LHCN-M2 (cell line): ENCODE measurements at places on chromosomes 6 and 20. TPM values are rescaled to one million over a fixed set of nuclear protein-coding genes. Genes with fewer than 3 reads are reported as not detected.

Gene SAMD3
- total RNA-seq = not detected in 2 replicates

Gene FOXO3
- total RNA-seq = 41.0 and 58.8 TPM in 2 replicates

Gene LGSN
- 0.11 TPM in 1 of 2 replicates, not detected in the other for total RNA-seq

Gene SAMD5
- total RNA-seq = 2.2 and 4.0 TPM in 2 replicates

Gene MYCT1
- 0.19 TPM in 1 of 2 replicates, not detected in the other for total RNA-seq

Gene KCNB1
- 0.19 and 0.40 TPM in 2 replicates for total RNA-seq

Gene TCP11
- total RNA-seq = 0.23 and 0.32 TPM in 2 replicates

Gene CST4
- not detected in 2 replicates for total RNA-seq

Gene PAX1
- total RNA-seq = not detected in 2 replicates

Gene MEI4
- total RNA-seq = not detected in 2 replicates

Gene SIGLEC1
- not detected in 2 replicates for total RNA-seq

Gene ARMC2
- 1.4 and 1.5 TPM in 2 replicates for total RNA-seq

Gene TAP1
- total RNA-seq = 50.1 and 56.2 TPM in 2 replicates

Gene ADAT2
- total RNA-seq = 7.2 and 7.3 TPM in 2 replicates

Gene SGK2
- total RNA-seq = not detected in 2 replicates

Gene MAS1
- total RNA-seq = not detected in 2 replicates

Gene GCNT2
- 0.32 and 0.63 TPM in 2 replicates for total RNA-seq

Gene HLA-DQA1
- total RNA-seq = not detected in 2 replicates

Gene REV3L
- 29.4 and 31.9 TPM in 2 replicates for total RNA-seq

Gene BHLHE23
- not detected in 2 replicates for total RNA-seq

Gene BTN1A1
- not detected in 2 replicates for total RNA-seq

Gene ZBTB2
- 12.5 and 14.1 TPM in 2 replicates for total RNA-seq
